ENCODE measurements at places on chromosomes 6 and 20.

DNA sequence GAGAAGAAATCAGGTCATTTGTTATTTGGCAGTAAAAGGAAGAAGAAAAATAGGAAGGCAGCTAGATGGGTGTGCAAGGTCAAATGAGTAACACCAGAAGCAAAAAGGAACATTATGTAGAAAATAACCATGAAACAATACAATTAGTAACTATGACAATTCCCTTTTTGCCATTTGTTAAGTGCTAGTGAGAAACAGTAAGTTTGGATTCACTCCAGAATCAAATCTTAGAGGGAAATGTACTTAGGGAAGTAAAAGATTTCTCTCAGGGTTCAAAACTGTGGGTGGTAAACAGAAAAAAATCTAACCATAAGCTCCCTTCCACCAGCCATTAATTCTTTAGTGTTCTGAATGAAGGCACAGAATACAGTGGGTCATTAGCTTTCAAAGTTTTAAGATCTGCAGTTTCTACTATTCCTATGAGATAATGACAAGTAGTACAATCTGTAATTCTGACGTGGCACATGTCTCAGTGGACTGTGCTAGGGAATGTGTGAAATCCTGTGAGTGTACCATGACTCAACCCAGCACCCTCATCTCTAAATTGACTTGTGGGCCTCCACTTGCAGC lies 17.1 kb downstream of the REPS1 start:
- no peak for DNase-seq

DNA sequence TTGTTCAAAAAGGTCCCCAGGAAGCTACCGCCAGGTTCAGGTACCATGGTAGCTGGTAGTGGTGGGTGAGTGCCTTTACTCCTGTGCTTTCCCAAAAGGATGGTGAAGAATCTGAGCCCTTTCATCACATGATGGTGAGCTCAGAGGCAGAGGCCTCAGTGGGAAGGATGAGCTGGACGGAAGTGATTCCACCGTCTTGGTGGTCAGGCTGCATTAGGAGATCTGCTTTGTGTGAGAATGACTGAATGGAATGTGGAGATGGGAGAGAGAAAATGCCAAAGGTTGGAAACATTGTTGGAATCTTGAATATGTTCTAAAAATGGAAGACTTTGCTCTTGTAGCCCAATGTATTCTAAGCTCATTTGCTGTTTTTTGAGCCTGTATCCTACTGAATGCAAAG lies 108.1 kb upstream of the SCP2D1 start:
- DNase-seq, result no peak

DNA sequence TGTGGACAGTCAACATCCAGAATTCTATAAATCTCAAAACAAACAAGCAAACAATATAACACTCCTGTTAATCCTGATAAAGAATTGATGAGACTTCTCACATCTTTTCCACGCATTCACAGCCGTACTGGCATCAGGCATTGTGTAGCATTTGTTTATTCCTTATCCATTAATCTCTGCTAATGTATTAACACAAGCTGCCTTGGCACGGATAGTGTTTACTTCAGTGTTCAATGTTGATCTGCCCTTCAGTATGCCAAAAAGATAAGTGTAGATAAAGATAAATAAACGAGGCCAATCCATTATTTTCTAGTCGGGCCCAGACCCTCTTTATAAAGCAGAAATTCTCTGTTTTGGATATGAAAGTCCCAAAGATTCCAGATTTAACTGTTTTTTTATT lies 16.1 kb downstream of the UFL1 start:
- no peak for DNase-seq

DNA sequence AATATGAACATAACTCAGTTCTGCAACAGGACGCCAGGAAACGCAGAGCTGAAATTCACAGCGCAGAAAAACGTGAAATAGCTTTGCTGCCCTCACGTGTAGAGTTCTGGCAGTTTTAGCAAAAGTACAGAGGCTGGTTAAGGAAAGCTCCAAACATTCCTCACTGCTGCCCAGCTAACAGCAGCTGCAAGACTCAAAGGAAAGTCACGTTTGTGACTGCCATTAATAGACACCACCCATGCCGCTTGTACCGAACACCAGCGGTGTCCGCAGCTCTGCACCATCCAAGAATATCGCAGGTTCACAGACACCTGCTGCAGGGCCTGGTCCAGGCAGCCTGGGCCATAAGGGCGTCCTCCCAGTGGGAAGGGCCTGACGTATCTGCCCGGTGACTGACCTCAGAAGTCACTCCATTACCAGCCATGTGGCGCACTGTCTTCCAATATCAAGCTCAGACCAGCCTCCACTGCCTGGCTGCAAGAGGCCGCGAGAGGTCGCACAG lies 61.4 kb downstream of the WDR27 start:
- no peak for DNase-seq

DNA sequence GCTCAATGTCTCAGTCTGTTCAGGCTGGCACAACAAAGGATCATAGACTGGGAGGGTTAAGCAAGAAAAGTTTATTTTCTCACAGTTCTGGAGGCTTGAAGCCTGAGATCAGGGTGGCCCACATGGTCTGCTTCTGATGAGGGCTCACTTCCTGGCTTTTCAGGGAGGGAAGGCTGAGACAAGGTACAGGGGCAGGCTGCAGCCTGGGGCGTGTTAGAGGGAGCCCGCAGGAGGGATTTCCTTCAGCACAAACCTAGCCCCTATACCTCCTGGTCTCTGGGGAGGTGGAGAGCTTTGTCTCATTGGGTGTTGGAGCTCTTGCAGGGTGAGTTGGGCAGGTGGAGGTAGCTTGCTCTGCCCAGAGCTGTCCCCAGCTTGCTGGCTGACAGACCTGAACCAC lies 81.1 kb upstream of the GPR6 start:
- DNase-seq, result no peak

GRCh38 chr6:3808759-3809514 lies 40.2 kb upstream of the FAM50B start:
- no peak for DNase-seq

- DNase-seq, result no peak
Measured at GRCh38 chr6:155970876-155971708, 515.5 kb upstream of the NOX3 start.

All from stimulated activated CD4-positive, alpha-beta T cell treated with anti-CD3 and anti-CD28 coated beads, Interleukin-4, amount 100 ng/mL, for 4 hours (primary cell).